Astrocyte of the hippocampus (primary cell): ENCODE measurements at places on chromosomes 1 and 21.

GRCh38 chr1:17773591-17774326 is 18.6 kb downstream of the ACTL8 start:
- no peak for DNase-seq

DNA sequence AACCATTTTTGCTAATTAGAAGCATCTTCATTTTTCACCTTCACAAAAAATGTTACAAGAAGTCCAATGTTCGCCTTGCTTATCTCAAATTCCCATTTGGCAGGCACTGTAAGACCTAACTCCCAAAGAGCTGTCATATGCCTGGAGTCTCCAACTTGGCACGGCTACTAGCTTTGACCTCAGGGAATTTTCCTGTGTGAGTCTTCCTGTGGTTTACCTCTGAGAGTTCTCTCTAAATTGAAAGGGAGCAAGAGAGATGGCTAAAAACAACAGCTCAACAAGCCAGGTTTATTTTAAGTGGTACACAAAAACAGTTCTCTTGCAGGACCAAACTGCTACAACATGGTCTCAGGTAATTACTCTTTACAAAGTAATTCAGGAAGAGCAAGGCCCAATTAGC is 756.0 kb upstream of the ADGRL2 start:
- DNase-seq = peak; percentile 88

GRCh38 chr1:232438476-232438875 is 191.5 kb downstream of the SIPA1L2 start:
- DNase-seq = no peak

DNA sequence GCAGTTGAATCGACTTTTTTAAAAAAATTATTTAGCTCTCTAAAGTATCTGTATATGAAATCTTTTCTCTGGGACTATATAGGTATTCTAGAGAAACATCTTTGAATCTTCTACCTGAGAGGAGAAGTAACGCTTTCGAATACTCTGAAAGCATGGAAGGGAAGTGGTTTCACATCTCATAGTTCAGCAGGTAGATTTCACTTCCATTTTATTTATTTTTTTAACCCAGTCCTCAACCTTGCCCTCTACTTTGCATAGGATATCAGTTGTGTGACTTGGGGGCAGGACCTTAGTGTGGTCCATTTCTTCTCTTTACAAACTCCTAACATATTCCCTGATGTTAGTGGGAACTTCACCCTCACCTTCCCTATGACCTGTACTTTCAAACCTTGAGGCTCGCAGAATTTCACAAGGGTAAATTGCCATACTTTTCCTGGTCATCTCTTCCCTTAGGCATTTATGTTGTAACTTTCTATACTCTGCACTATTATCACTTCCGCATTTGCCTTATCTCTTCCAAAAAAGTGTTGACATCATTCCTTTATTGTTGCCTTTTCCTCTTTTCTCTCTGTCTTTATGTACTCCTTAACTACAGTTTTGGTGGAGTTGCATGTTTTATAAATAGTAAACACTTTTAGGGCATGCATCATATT is 1208.5 kb upstream of the ADGRL4 start:
- DNase-seq = no peak

- DNase-seq = no peak
Measured at GRCh38 chr1:58543260-58543659, 3.3 kb downstream of the OMA1 start.

DNA sequence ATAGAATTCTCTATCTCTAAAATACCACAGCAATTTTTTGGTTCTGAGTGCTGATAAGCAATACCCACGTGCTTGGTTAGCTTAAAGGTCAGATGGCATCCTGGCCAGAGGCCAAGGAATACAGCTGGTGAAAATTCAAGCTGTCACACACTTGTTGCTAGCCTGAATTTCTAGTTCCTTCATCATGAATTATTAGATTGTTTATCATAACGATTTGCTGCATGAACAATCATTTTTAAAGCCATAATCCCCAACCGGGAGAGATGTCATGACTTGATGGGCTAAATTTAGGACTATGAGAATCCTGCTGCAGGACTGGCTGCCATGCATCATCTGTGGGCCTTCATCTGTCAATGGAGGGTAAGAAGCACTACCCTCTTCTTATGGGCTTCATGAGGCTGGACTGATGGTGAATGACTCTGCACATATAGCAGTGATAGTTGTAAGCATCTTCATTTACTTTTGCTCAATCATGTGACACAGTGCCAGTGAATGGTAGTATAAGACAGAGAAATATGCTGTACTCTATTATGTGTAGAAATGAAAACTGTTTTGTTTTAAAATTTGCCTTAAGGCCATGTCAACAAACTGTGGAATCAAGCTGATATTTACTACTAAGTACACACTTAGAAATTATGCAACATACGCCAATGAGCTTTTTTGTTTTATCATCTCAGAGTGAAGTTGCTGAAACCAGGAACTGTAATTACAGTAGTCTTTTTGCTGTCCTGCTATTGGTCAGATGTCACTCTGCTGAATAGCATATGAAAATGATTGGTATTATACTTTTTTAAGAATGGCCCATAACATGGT is 80.5 kb upstream of the RALGPS2 start:
- no peak for DNase-seq

- DNase-seq = no peak
Measured at GRCh38 chr1:63679076-63679475, 85.9 kb downstream of the PGM1 start.

DNA sequence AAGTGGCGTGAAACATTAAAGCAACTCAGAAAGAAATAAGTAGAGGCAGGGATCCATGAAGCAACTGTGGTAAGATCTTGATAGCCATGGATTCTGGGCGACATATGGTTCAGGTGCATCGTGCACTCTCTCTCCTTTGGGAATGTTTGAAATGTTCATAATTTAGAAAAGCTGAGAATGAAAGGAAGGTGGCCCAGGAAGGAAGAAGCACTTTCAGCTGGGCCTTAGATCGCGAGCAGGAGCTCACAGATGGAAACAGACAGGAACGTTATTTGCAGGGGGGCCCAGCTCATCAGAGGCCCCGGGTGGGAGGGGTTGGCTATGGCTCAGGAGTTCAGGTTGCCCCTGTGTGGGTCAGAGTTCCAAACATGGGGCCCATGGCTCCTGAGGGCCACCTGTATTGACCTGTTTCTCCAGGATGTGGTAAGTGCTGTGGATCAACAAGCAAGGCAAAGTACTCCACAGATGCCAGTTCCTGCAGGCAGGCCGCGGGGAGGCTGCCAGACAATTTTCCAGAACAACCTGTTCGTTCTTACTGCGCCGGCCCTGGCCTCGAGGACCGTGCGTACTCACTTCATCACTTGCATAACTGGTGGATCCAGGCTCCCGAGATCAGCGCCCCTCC is 253.2 kb downstream of the TOMM20 start:
- DNase-seq = no peak

- no peak for DNase-seq
Measured at GRCh38 chr1:45995298-45995697, 137.1 kb downstream of the PIK3R3 start.

GRCh38 chr1:41347276-41347675 is 14.0 kb upstream of the FOXO6 start:
- DNase-seq = no peak

- no peak for DNase-seq
Measured at GRCh38 chr21:34072145-34073031, 990 bp upstream of the MRPS6 start.

DNA sequence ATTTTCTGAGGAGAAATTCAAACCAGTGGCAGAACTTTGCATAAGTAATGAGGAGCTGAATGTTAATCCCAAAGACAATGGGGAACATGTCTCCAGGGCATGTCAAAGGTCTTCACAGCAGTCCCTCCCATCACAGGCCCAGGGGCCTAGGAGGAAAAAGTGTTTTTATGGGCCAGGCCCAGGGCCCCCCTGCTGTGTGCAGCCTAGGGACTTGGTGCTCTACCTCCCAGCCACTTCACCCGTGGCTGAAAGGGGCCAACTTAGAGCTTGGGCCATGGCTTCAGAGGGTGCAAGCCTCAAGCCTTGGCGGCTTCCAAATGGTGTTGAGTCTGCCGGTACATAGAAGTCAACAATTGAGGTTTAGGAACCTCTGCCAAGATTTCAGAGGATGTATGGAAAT is 854.0 kb downstream of the LRRIQ3 start:
- DNase-seq = no peak

DNA sequence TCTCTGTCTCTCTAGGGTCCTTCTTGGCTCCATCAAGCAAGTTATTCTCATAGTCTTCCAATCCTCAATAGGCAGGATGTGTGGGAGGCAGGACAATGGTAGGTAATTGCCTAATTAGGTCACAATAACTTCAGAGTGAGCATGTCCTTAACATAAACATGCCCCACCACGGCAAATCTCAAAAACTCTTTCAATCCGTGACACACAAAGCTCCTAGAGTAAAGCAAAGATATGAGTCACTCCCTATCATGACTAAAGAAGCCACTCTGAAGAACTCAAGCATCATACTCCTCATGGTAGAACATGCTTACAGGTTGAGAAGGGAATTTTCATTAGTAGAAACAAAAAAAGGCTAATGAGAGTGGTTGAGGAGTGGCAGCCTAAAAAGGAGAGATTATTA is 4.9 kb downstream of the HAO2 start:
- no peak for DNase-seq

GRCh38 chr1:7437608-7438395 is 333.3 kb upstream of the VAMP3 start:
- no peak for DNase-seq

GRCh38 chr1:11152755-11153154 is 36.4 kb upstream of the ANGPTL7 start:
- no peak for DNase-seq

GRCh38 chr1:93598861-93599439 is 82.7 kb downstream of the BCAR3 start:
- no peak for DNase-seq

DNA sequence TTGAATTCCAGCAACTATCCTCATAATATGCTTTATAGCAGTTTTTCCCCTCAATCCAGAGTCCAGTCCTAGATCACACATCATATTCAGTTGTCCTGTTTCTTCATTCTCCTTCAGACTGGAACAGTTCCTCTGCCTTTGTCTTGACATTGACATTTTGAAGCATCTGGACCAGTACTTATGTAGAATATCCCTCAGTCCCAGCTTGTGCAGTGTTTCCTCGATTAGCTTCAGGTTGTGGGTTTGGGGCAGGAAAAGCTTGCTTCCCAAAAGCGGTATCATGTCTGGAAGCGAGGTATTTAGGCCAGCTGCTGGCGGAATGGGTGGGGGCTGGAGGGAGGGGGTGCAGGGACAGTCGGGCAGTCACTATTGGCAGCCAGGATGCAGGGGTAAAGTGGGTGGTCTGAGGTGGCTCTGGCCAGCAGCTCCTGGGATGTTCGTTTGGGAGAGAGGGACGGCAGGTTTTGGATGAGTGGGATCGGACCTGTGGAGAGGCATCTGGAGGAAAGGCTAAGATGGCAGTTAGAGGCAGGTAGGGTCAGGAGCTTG is 6.5 kb downstream of the THEMIS2 start:
- no peak for DNase-seq

GRCh38 chr1:229943988-229944743 is 122.9 kb upstream of the GALNT2 start:
- no peak for DNase-seq

DNA sequence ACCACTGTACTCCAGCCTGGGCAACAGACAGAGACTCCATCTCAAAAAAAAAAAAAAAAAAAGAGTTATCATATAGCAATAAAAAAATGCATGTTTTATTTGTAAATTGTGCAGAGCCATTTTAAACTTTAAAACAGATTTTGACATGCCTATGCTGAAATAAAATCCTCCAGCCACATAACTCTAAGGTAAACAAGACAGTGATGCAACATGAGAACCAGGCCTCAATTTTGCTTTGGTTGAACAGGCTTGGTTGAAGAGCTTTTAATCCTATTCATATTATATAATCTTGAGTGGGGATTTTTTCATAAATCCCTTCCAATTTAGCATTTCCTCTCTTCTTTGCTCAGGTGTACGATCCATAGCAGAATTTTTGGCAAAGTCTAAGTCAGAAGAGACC is 26.1 kb downstream of the ARMH1 start:
- no peak for DNase-seq

GRCh38 chr1:173430677-173431303 is 46.3 kb upstream of the PRDX6 start:
- DNase-seq = no peak

GRCh38 chr1:172578586-172578985 is 45.6 kb downstream of the SUCO start:
- DNase-seq = no peak

DNA sequence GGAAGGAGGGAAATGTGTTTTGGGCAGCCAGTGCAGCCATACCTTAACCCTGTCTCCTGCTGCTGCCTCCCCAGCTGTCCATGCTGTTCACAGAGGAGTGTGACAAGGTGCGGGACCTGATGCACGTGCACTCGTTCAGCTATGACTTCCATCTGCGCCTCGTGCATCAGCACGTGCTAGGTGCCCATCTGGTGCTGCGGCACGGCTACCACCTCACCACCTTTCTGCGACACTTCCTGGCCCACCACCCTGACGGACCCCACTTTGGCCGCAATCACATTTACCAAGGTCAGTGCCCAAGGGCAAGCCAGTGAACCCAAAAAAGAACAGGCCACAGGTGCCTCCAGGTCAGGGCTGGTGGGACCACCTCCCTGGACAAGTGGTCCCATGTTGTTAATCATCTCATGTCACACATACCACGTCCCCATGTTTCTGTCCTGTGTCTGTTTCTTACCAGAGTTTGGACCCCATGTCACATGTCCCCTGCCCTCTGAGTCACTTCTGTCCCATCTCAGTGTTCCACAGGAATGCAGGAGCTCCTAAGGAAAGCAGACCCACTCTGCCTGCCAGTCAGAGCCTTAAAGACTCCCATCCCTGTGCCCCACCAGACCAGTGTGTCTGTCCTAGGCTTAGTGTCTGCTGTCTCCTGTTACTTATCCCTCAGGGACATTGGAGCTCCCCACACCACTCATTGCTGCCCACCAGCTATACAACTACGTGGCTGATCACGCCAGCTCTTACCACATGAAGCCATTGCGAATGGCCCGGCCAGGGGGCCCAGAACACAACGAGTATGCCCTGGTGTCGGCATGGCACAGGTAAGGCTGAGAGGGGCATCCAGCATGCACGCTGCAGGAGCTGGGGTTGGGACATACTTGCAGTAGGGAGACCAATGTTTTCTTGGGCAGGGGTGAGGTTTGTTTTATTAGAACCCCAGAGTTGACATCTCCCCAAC is 6.6 kb downstream of the HYI start:
- no peak for DNase-seq

DNA sequence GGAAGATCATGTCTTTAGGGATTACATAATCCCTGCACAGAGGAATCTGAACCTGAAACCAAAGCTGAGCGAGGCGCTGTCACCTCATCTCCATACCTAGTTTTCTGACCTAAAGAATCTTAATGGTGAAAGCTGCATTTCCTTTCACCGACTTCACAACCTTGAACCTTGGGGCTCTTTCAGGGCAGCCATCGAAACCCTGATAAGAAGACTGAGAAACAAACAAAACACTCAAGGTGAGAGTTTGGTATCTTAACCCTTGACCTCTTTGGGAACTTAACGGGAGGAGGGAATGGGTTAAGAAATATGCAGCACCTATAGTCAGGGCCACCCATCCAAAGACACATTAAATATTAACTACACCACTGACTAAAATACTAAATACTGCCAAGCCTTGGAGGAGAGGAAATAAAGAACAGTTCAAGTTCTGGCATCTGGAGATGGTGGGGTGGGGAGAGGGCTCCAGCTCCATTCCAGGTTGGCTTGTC is 2.0 kb downstream of the C1orf116 start:
- no peak for DNase-seq
